Kidney epithelial cell (primary cell): ENCODE measurements at places on chromosomes 13 and 19. TPM values are rescaled to one million over a fixed set of nuclear protein-coding genes. Genes with fewer than 3 reads are reported as not detected.

Gene ZNF723
- total RNA-seq = not detected in 2 replicates

- DNase-seq = no peak
Measured at GRCh38 chr13:71583581-71583980, 283.4 kb downstream of the DACH1 start.

Gene MAMSTR
- 1.0 and 1.3 TPM in 2 replicates for total RNA-seq

Gene DIRAS1
- 3.1 and 5.3 TPM in 2 replicates for total RNA-seq

Gene ATXN8OS
- not detected in 2 replicates for total RNA-seq

Gene FBXO27
- 3.0 and 6.9 TPM in 2 replicates for total RNA-seq
